ENCODE measurements at places on chromosomes 2 and 18.

DNA sequence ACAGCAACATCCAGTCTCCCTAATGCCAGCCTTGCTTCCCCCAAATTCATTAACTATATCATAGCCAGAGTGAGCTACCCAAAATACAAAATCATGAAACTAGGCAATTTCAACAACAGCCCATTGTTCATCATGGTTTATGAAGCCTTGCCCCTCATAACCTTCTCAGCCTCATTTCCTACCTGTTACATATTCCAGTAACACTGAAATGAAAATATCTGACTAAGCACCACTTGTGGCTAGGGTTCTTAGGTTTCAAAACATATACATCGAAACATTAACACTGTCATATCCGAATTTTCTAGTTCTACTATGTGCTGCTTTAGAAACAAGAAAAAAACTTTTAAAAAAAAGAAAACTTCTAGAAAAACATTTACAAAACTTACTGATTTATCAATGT, 59.5 kb downstream of the ATAD2B start:
- no peak for DNase-seq

DNA sequence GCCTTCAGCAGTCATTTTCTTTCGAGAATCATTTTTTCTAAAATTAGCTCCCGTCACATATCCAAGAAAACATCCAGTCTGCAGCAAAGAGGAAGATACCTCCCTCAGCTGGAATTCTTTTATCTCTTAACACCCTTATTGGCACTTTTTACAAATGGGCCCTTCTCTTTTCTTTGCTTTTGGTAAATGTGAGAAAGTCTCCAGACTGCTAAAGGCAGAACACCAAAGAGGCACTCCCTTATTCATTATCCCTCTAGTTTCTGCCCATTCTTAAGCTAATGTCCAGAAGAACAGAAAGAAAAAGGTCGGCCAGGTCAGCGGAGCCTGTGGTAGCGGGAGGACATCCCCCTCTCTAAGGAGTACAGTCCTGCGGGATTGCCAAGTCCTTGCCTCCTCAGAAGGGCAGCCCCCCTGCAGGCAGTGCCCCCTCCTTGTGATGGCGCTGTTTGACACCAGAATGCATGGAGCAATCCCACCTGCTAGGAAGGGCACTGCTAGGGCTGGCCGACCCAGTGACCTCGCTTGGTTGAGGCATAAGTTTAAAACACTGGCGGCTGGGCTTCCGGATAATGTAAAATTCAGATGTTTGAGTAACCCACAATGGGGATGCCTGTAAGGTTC, 34.0 kb downstream of the ST6GAL2 start:
- DNase-seq, result no peak

GRCh38 chr18:31610286-31611205, 18.9 kb downstream of the TTR start:
- peak; percentile 44 for DNase-seq

DNA sequence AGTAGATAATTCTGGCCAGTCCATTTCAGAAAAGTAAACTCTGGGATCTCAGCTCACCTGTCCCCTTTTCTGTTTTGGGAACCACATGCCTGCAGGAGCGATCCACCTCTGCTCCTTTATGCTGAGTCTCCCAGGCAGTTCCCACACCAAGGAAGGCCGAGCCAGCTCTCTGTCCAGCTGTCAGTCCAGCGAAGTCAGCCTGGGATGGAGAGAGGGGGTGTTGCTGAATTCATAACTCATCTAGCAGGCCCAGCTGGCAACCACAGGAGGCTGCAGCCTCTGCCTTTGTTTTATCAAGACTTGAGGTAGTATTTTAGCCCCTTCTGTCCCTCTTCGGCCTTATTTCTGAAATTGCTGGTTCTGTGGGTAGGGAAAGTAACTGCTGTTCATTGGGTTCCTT, 209.9 kb downstream of the ARL4C start:
- DNase-seq, result no peak

DNA sequence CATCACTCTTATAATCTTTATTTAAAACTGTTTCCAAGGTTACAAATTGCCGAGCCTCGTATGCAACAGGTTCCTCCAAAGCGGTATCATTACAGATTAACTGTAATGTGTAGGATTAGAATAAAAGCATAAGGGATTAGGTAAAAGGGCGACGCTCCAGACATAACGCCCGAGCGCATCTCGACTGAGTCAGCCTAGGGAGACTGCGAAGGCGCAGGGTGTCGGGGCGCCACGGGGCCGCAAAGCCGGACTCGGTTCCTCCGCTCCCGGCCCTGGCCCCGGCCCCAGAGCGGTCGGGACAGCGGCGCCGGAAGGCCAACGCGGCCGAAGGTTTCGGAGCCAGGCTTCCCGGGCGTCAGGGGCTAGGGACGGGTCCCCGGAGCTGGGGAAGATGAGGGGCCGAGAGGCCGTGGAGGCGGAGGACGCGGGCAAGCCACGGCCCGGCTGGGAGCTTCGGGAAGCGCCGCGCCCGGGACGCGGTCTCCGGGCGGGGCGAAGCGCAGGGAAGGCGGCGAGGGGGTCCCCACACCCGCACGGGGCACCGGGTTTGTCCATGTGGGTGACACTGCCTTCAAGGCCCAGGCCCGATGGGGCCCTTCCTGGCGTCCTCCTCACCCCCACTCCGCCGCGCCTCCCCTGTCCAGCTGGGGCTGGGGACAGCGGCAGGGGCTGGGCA, 12.9 kb upstream of the SIX3 start:
- no peak for DNase-seq

GRCh38 chr2:236256366-236256985, 7.7 kb downstream of the ASB18 start:
- DNase-seq, result no peak

DNA sequence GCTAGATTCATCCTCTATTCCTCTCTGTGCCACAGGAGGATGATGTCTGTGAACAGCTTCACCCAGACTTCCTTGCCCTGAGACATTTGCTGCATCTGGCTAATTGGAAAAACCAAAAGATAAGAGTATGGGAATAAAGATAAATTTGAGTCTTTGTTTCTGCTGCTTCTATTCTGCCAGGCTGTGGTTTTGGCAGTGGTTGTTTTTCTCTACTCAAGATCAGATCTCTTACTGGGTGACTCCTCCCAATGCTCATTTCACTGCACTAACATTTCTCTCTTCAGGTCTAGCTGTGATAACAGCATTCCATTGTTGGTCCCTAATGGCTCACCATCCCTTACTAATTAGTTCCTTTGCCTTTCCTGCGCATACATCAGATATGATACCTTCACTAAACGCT, 89.5 kb downstream of the CALCRL start:
- no peak for DNase-seq

DNA sequence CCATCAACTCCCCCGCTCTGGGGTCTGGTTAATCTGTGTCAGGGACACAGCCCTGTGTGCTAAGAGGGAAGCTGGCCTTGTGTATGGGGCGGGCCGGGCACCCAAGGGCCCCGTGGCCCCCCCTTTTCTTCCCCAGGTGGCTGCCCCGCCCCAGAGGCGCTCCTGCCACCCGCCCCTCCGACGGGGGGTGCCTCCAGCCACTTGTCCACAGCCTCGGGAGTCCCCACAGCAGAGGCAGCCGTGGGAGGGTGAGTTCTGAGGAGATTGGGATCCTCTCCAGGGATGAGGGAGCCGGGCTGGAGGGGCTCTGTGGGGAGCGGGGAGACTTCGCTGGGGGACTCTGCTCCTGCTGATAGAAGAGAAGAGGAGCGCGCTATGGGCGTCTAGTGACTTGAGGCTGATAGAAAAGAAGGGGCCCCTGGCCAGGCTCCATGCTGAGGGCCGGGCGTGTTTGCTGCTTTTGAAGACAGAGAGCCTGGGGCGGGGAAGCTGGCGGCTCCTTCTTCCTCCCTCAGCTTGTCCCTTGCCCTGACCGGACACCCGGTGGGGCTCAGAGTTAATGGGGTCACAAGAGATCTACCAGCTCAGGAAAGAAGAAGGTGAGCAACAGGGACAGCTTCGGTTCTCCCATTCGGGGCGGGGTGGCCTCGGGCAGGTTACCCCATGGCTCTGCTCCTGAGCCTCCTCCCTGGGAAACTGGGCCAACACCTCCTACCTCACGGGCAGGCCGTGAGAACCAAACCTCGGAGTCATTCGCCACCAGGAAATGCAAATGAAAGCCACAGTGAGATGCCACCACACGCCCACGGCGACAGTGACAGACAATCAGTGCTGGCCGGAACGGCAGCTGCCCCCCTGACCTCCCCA, 89.4 kb upstream of the TAF1B start:
- DNase-seq, result peak; percentile 38

GRCh38 chr2:151040039-151040438, 221.6 kb downstream of the RBM43 start:
- no peak for DNase-seq

DNA sequence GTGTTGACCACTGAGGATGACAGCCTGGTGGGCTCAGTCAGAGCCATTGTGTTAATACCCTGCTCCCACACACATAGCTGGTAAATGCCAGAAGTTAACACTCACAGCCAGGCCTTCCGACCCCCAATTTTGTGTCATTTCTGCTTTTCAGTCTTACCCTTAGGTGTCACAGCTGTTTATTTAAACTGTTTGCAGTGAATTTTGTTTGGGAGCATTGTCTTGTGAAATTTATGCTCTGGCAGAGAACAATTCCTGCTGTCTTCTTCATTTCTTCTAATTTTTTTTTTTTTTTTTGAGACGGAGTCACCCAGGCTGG, 8.2 kb downstream of the LPIN1 start:
- DNase-seq, result no peak

DNA sequence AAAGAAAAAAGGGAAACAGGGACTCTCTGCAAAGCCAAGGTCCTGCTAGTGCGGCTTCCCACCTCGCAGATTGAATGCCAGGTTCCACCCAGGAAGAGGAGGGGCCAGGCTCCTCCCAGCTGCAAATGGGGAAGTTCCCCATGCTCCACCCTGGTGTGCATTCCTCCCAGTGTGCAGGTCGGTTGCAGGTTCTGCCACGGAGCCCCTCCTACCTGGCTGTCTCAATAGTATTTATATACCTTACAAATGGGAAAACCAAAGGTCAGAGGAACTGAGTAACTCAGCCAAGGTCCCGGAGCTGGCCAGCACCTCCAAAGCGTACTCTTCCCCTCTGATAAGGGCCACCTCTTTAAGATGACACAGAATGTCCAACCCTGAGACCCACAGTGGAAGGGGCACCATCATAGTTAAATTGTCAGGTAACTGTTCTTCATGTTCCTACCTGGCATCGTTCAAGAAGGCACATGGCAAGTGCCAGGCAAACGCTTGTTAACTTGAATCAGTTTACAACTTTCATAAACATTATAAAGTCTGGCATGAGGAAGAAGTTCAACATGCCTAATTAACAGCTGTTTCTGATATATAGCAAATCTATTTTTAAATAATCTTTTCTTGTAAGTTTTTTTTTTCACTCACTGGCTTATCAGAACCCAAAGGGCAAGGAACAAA, 35.5 kb downstream of the POU3F3 start:
- DNase-seq, result peak; percentile 87

- DNase-seq, result peak; percentile 6
These were observed 89.4 kb downstream of the CELF4 start for GRCh38 chr18:37476182-37476581.

DNA sequence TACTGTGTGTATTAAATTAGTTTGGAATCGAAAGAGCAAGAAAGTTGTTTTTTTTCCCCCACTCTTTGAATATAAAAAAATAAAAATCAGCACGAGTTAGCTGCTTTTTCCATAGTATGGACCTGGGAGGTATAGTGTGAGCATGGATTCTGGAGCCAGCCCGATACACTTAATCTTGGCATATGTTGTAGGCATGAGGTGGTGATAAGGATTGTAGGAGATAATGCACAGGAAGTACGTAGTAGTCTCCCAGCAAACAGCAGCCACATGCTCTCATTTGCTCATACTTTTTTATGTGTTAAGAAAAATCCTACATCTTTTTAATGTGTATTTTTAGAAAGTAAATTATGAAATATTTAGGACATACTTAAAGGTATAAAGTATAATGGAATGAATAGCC, 2.1 kb upstream of the DNAJC27 start:
- DNase-seq, result no peak

- no peak for DNase-seq
These were observed 10.7 kb upstream of the ADCY3 start for GRCh38 chr2:24930768-24931167.

DNA sequence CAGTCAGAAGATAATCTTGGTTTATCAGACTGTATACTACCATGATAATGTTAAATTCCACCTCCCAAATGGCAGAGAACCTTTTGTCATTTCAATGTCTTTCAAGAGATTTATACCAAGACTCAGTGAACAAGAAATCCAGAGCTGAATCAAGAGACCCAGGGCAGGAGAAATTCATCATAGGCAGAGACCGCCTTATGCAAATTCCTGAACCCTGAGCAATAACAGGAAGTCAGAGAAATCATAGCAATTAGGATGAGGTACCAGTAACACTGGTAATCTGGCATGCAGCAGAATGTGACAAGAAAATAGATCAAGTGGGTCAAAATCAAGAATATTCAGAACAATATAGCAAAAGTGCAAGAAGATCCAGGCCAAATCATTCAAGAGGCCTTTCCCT, 412.4 kb upstream of the LRATD1 start:
- DNase-seq, result no peak

GRCh38 chr2:12050396-12050795, 304.0 kb downstream of the LPIN1 start:
- DNase-seq, result peak; percentile 10

- no peak for DNase-seq
These were observed 13.9 kb upstream of the UGP2 start for GRCh38 chr2:63827749-63828148.

DNA sequence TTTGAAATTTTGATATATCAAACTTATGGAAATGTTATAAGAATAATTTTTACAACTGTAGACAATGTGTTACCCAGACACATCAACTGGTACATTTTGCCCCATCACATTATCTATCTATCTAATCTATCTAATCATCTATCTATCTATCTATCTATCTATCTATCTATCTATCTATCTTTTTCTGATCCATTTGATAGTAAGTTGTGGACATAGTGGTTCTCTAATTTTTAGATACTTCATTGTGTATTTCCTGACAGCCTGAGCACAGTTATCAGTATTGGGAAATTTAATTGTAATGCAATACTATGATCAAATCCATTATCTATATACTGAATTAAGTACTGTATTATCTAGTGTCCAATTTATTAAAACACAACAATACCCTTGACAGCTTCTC, 42.0 kb upstream of the TMEM18 start:
- no peak for DNase-seq

DNA sequence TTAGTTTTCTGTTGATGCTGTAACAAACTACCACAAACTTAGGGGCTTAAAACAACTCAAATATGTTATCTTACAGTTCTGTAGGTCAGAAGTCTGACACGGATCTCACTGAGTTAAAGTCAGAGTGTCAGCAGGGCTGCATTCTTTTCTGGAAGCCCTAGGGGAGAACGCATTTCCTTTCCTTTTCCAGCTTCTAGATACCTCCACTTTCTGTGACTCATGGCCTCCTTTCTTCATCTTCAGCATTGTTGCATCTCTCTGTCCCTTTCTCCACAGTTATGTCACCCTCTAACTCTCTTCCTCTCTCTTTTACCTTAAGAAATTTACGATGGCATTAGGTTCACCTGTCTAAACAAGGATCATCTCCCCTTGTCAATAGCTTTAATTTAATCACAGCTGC, 13.3 kb upstream of the PPP4R1 start:
- no peak for DNase-seq
